ENCODE measurements at places on chromosomes 4 and X. TPM values are rescaled to one million over a fixed set of nuclear protein-coding genes. Genes with fewer than 3 reads are reported as not detected.
A peak's percentile ranks its signal among the peaks of the same experiment; 100 is the strongest.

GRCh38 chr4:121100093-121100775 is 27.9 kb upstream of the NDNF start:
- H3K27me3 ChIP-seq = no peaks in the 10 kb centered on the region
- no peak overlapping the region for H3K4me3 ChIP-seq
- no peaks in the 10 kb centered on the region for H3K36me3 ChIP-seq
- H3K27ac ChIP-seq = no peak overlapping the region

GRCh38 chrX:73987166-73987565 is 316.8 kb upstream of the ZCCHC13 start:
- H3K36me3 ChIP-seq = no peaks in the 10 kb centered on the region
- no peak overlapping the region for H3K27ac ChIP-seq
- H3K4me1 ChIP-seq = peaks cover 2% of the 10 kb centered on the region
- no peaks in the 10 kb centered on the region for H3K27me3 ChIP-seq
- no peak overlapping the region for H3K4me3 ChIP-seq

BMPR1B gene
- 1.0 TPM for total RNA-seq

MGARP gene
- total RNA-seq = 2.4 TPM

DNA sequence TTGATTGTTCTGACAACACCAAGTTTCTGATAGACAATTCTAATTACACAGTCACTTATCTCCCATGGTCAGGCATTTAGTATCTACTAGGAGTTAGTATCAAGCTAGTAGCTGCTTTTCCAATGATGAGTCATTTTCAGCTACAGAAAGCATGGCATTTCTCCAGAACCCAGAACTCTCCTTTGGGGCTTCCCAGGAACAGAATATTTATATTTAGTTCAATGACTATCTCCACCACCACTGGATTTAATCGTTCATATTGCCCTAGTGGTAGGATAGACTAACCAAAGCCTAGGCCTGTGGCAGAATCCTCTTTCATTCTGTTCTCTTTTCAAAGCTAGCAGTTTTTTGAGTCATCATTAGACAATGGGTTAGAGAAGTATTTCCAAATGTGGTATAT is 569.4 kb downstream of the GABRG1 start:
- H3K36me3 ChIP-seq = no peaks in the 10 kb centered on the region

DNA sequence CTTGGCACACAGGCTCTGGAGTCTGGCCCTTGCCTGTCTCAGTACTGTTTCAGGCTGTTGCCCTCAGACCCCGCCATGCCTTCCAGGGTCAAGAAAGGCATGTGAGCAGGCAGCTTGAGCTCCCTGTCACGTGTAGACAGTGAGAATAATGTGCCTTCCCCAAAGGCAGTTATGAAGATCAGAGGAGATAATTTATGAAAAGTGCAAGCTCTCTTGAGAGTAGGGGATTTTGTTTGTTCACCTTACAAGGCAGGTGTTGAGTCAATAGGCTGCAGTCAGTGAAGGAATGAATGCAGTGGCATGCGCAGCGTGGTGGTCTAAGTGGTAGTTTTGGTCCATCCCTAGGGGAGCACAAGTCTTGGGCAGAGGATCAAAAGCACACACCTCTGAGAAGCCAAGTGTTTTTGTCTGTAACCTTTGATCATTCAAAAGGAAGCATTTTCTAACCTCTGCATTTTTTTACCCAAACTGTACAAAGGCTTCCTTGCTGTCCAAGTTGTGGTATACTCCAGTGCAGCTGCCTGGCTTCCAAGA is 14.4 kb downstream of the HADH start:
- H3K4me1 ChIP-seq = peaks cover 4% of the 10 kb centered on the region
- H3K27me3 ChIP-seq = no peaks in the 10 kb centered on the region
- no peak overlapping the region for H3K27ac ChIP-seq
- DNase-seq = no peak
- no peaks in the 10 kb centered on the region for H3K36me3 ChIP-seq

- no peak for DNase-seq
- no peaks in the 10 kb centered on the region for H3K27me3 ChIP-seq
These were observed 58.3 kb downstream of the GPRIN3 start for GRCh38 chr4:89249313-89249712.

ZNF275 gene
- 12.3 TPM for total RNA-seq

GRCh38 chrX:67720344-67720743 is 176.5 kb downstream of the AR start:
- no peaks in the 10 kb centered on the region for H3K4me1 ChIP-seq
- H3K27me3 ChIP-seq = no peaks in the 10 kb centered on the region
- no peak for DNase-seq
- H3K27ac ChIP-seq = no peak overlapping the region

GRCh38 chr4:61320154-61320553 is 120.0 kb downstream of the ADGRL3 start:
- peaks cover 10% of the 10 kb centered on the region for H3K36me3 ChIP-seq
- no peak for DNase-seq
- no peaks in the 10 kb centered on the region for H3K27me3 ChIP-seq
- H3K4me1 ChIP-seq = peaks cover 14% of the 10 kb centered on the region

GRCh38 chr4:121824950-121825349 is 1.3 kb upstream of the CCNA2 start:
- H3K4me1 ChIP-seq = peaks cover 11% of the 10 kb centered on the region
- no peak for DNase-seq
- no peaks in the 10 kb centered on the region for H3K27me3 ChIP-seq

DNA sequence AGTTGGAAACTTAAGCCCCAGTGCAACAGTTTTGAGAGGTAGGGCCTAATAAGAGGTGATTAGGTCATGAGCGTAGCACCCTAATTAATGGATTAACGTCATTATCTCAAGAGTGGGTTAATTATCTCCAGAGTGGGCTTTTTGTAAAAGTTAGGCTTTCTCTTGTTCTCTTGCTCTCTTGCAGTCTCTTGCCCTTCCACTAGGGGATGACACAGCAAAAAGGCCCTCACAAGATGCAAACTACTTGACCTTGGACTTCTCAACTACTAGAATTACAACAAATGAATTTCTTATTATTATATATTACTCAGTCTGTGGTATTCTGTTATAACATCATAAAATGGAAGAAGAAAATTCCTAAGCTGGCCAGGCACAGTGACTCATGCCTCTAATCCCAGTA is 22.1 kb upstream of the NDST3 start:
- H3K4me3 ChIP-seq = no peak overlapping the region
- H3K27me3 ChIP-seq = no peaks in the 10 kb centered on the region
- no peaks in the 10 kb centered on the region for H3K36me3 ChIP-seq
- peak; percentile 22 for DNase-seq

DNA sequence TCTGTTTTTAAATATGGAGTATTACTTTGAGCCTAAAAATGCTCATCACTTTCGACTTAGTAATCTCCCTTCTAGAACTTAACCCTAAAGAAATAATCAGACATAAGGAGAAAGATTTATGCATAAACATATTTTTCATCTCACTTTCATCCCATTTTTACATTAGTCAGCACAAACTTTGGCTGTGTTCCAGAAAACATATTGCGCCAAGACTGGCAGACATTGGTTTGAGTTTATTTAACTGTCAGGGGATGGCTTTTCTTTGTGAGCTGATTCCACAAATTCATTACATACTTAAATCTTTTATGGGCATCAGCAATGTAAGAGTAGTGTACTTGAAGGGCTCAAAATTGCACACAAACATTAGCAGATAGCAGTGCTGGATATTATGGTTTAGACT is 23.7 kb downstream of the MAOA start:
- no peaks in the 10 kb centered on the region for H3K4me1 ChIP-seq
- no peak for DNase-seq
- H3K4me3 ChIP-seq = no peak overlapping the region
- H3K27me3 ChIP-seq = no peaks in the 10 kb centered on the region

HSFX2 gene
- total RNA-seq = not detected

GRCh38 chr4:153465615-153466080 is 512 bp upstream of the TMEM131L start:
- H3K36me3 ChIP-seq = peaks cover 9% of the 10 kb centered on the region
- peaks cover 11% of the 10 kb centered on the region for H3K27me3 ChIP-seq
- no peak overlapping the region for H3K27ac ChIP-seq
- peaks cover 31% of the 10 kb centered on the region for H3K4me1 ChIP-seq

TSPAN6 gene
- 55.6 TPM for total RNA-seq

DNA sequence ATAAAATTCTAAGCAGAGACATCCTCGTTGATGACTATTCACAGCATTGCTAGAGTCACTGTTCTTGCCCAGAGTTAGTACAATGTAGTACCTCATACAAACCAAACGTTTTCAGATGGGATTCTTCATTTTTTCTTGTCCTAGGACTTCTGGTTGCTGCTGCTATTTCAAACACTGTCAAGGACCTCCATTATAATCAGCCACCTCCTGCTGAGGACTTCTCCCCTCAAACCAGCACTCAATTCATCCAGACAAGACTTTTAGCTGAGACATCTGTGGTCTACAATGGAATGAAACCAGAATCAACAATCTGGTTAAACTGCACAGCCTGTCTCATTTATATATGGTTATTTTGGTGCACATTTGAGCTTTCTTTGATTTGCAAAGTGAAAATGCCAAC is 1008.8 kb downstream of the STPG2 start:
- no peak for DNase-seq
- H3K4me3 ChIP-seq = no peak overlapping the region
- H3K36me3 ChIP-seq = peaks cover 7% of the 10 kb centered on the region

- peaks cover 15% of the 10 kb centered on the region for H3K4me1 ChIP-seq
- H3K27me3 ChIP-seq = no peaks in the 10 kb centered on the region
- no peaks in the 10 kb centered on the region for H3K36me3 ChIP-seq
- no peak overlapping the region for H3K27ac ChIP-seq
- H3K4me3 ChIP-seq = no peak overlapping the region
These were observed 111.1 kb upstream of the ACSL4 start for GRCh38 chrX:109843963-109844751.

ABCD1 gene
- 4.0 TPM for total RNA-seq

GRCh38 chr4:166538491-166539005 is 665.5 kb downstream of the TLL1 start:
- H3K4me3 ChIP-seq = no peak overlapping the region
- H3K36me3 ChIP-seq = peaks cover 4% of the 10 kb centered on the region
- H3K27me3 ChIP-seq = no peaks in the 10 kb centered on the region
- no peak overlapping the region for H3K27ac ChIP-seq
- H3K4me1 ChIP-seq = no peaks in the 10 kb centered on the region

GRCh38 chrX:34768290-34768689 is 111.2 kb upstream of the TMEM47 start:
- H3K27ac ChIP-seq = no peak overlapping the region
- 0 out of 2 replicates have a peak, but pooled peaks cover 4% of the 10 kb centered on the region for H3K4me1 ChIP-seq
- no peak for DNase-seq
- no peaks in the 10 kb centered on the region for H3K36me3 ChIP-seq

GRCh38 chr4:141565379-141566089 is 70.8 kb upstream of the IL15 start:
- no peaks in the 10 kb centered on the region for H3K36me3 ChIP-seq
- H3K27me3 ChIP-seq = no peaks in the 10 kb centered on the region
- H3K27ac ChIP-seq = no peak overlapping the region
- no peaks in the 10 kb centered on the region for H3K4me1 ChIP-seq
- H3K4me3 ChIP-seq = no peak overlapping the region

DNA sequence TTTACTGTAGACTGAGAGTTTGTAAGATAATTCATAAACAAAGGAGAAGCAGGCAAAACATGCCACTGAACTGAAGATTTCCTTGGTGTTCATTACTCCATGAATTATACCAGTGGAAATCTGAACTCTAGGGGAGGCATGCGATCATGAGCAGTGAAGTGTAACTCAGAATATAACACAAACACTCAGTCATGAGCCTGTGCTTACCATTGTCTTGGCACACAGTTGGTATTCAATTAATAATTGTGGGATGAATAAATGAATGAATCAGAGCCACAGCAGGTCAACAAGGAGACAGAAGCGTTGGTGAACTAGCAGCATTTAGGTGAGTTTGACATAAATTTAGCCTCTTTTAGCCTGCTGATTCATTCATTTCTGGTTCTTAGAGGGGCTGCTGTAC is 263.5 kb upstream of the DKK2 start:
- no peak overlapping the region for H3K4me3 ChIP-seq
- no peaks in the 10 kb centered on the region for H3K36me3 ChIP-seq
- H3K4me1 ChIP-seq = no peaks in the 10 kb centered on the region

- H3K4me1 ChIP-seq = no peaks in the 10 kb centered on the region
- H3K4me3 ChIP-seq = no peak overlapping the region
- H3K27me3 ChIP-seq = no peaks in the 10 kb centered on the region
- no peaks in the 10 kb centered on the region for H3K36me3 ChIP-seq
- H3K27ac ChIP-seq = no peak overlapping the region
These were observed 8.3 kb upstream of the SRPK3 start for GRCh38 chrX:153772316-153773217.

HPGDS gene
- not detected for total RNA-seq

DNA sequence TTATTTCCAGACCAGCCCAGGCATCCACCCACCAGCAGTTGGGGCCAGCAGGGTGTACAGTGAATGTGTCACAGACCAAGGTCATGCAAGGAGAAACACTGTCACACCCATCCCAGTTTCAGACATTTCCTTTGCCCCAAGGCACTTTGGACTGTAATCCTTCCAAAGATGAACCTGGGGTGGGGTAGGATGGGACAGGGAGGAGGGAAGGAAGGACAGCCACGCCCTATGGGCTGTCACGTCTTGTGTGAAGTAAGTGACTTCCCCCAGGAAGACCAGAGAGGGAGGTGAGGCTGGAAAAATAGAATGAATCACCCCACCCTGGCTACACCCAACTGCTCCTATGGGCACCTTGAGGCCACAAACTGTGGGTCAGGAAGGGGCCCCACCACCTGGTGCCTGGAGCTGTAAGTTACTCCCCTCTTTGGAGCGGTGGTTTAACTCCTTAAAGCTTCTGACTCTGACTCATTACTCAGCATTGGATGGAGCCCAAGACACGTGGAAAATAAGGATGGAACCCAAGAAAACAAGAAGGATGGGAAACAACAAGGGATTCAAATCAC is 349.9 kb upstream of the KLF3 start:
- no peak for DNase-seq
- H3K36me3 ChIP-seq = no peaks in the 10 kb centered on the region
- H3K27me3 ChIP-seq = no peaks in the 10 kb centered on the region
- peaks cover 15% of the 10 kb centered on the region for H3K4me1 ChIP-seq
- no peak overlapping the region for H3K27ac ChIP-seq

DNA sequence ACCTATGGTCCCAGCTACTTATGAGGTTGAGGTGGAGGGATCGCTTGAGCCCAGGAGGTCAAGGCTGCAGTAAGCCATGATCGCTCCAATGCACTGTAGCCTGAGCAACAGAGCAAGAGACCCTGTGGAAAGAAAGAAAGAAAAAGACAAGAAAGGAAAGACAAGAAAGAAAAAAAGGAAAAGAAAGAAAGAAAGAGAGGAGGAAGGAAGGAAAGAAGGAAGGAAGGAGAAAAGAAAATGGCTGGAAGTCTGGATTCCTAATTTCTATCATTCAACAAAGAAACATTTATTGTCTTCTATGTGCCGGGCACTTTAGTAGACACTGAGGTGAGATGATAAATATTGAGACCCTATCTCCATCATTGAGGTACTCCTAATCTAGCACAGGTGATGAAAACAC is 26.8 kb upstream of the BCORL1 start:
- peaks cover 16% of the 10 kb centered on the region for H3K4me1 ChIP-seq
- H3K36me3 ChIP-seq = no peaks in the 10 kb centered on the region
- peaks cover 92% of the 10 kb centered on the region for H3K27me3 ChIP-seq
